CD4-positive, alpha-beta T cell treated with Interleukin-4 for 4 hours (primary cell): ENCODE measurements at places on chromosomes 3 and 15.
A peak's percentile ranks its signal among the peaks of the same experiment; 100 is the strongest.

- DNase-seq = peak; percentile 43
Observed at GRCh38 chr3:46442576-46443530, 21.9 kb downstream of the LTF start.

DNA sequence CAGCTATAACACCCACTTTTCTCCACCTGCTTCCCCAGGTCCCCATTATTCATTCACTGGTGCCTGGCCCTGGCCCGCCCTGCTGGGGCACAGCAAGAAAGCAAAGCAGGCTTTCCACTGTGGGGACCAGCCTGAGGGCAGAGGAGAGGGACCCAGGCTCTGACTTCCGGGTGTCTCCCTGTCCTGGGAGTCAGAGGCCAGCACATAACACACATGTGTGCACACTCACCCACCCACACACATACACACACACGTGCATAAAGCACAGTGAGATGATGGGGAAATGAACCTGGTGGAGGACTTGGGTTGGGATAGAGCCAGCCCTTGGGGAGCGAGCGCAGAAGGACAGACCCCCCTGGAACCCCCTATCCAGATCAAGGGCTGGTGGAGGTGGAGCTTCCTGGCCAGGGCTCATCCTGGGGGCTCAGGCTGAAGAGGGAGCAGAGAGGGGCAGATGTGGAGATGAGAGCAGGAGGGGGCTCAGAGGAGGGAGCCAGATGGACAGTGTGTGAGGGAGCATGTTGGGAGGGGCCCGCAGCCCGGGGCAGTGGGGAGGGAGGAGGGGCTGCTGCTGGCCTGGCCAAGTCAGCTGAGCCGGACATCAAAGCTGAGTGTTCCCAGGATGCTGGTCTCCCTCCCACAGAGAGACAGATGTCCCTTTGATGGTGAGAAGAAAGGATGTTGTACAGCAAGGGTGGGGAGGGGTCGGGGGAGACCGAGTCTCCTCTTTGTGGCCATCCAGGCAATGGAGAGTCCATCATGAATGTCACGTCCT, 78.2 kb downstream of the LINGO1 start:
- no peak for DNase-seq

DNA sequence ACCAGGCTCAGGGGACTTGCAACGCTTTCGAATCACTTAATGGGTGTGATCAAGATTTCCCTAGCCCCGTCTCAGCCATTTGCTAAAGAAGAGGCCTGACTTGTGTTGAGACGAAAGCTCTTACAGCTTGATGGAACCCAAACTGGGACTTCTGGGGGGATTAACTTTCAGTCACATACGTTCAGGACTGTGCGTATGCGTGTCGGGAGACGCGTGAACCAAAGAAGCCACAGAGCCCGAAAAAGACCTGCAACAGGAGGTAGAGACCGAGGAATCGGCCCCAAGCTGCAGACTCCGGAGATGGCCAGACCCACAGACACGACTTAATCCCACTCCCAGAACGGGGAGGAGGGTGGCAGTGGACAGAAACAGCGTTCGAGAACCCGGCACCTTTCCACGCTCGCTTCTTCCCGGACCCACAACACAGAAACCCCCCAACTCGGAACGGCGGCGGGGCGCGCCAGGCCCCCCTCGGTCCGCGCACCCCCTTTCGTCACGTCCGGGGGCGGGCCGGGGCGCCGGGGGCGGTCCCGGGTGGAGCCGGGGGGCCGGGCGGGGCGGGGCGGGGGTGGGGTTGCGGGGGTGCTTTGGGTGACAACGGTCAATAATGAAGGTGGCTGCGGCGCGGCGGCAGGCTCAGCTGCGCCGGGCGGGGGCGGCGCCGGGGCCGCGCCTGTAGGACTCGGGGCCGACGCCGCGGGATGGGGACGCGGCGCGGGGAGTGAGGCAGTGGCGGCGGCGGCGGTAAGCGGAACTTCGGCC, at the start of gene ATP11B:
Gene ATP11B, plus strand, starts transcription at position 604 of the 762 bp plus-strand sequence. CDS start 256 bp downstream, outside the sequence.
- peak; percentile 73 for DNase-seq

DNA sequence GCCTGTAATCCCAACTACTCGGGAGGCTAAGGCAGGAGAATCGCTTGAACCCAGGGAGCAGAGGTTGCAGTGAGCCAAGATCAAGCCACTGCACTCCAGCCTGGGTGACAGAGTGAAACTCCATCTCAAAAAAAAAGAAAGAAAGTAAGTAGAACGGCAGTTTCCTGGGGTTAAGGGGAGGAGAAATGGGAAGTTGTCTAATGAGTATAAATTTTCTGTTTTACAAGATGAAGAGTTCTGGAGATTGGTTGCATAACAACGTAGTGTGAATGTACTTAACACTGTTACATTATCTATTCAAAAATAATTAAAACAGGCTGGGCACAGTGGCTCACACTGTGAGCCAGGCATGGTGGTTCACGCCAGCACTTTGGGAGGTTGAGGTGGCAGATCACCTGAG, 45.4 kb downstream of the GRK7 start:
- DNase-seq = no peak

DNA sequence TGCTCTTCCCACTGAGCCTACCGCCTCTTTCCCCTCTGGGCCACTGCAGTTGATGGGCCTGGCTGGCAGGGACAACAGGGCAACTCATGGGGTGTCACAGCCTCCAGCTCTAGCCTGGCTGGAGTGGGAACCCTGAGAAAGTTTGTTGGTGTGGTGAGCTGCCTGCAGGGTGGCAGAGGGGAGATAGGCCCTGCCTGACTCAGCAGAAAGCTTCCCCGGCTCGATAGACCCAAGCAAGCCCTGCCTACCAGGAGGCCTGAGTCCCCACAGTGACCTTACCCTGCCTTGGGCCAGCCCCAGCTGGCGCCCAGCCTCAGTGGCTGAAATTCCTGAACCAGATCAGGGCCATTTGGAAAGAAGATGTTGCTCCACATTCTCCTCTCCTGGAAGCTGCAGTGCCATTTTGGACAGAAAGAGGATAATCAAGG, 29.4 kb downstream of the ABTB1 start:
- no peak for DNase-seq

- peak; percentile 14 for DNase-seq
Observed at GRCh38 chr15:91099995-91100813, at the start of gene SV2B. Gene SV2B, plus strand, starts transcription at chr15:91100257. Its CDS starts 126,007 bp downstream, at chr15:91226264.

GRCh38 chr3:70603103-70603502, 290.7 kb upstream of the MDFIC2 start:
- no peak for DNase-seq

GRCh38 chr15:35696767-35697231, 150.8 kb upstream of the DPH6 start:
- no peak for DNase-seq

GRCh38 chr3:169842960-169843359, 26.8 kb downstream of the LRRC31 start:
- no peak for DNase-seq

GRCh38 chr3:6542795-6543194, 318.1 kb upstream of the GRM7 start:
- DNase-seq = no peak

DNA sequence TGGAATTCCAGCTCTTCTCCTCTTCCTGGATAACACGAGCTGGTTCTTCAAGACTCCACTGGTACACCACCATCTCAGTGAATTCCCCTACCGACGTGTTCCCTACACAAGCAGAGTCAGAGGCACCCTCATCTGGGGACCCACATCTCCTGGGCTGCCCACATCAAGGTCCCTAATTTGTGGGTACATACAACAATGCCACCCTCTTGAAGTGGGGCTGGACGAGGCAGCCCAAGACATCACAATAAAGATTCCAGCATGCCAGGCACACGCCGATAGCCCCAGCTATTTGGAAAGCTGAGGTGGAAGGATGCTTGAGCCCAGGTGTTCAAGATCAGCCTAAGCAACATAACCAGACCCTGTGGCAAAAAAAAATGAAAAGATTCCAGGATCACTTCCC, 221.2 kb upstream of the LINGO1 start:
- DNase-seq = no peak

- DNase-seq = no peak
Observed at GRCh38 chr3:170910542-170910941, 2.1 kb upstream of the EIF5A2 start.

DNA sequence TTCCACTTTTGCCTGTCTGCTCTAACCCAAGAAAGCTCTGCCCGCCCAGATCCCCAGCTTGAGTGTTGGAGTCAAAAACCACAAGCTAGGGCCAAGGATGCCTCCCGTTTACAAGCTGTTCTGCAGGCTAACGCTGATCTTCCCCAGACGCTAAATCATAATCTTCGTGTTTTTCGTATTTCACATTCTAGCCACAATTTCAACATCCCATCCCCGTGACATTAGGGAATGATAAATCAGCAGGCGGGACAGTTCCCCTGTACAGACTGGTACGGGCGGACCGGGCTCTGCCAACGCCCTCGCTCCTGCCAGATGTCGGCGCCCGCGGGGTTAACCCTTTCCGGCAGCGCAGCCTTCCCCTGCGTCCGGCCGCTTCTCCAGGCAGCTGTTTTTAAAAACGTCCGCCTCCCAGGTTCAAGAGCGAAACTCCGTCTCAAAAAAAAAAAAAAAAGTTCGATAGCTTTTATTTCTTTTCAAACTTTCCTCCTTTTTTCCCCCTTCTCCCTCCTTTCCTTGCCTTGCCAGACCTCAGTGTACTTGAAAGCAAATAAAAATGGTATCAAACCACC, 81.0 kb upstream of the BNC1 start:
- no peak for DNase-seq

DNA sequence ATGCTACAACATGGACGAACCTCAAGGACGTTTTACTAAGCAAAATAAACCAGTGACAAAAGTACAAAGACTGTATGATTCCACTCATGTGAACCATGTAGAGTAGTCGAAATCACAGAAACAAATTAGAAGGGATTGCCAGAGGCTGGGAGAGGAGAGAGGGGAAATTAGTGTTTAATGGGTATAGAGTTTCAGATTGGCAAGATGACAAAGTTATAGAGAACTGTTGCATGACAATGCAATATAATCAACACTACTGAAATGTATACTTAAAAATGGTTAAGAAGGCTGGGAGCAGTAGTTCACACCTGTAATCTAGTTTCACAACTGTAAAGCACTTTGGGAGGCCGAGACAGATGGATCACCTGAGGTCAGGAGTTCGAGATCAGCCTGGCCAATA, 36.9 kb downstream of the PLS1 start:
- DNase-seq = no peak

DNA sequence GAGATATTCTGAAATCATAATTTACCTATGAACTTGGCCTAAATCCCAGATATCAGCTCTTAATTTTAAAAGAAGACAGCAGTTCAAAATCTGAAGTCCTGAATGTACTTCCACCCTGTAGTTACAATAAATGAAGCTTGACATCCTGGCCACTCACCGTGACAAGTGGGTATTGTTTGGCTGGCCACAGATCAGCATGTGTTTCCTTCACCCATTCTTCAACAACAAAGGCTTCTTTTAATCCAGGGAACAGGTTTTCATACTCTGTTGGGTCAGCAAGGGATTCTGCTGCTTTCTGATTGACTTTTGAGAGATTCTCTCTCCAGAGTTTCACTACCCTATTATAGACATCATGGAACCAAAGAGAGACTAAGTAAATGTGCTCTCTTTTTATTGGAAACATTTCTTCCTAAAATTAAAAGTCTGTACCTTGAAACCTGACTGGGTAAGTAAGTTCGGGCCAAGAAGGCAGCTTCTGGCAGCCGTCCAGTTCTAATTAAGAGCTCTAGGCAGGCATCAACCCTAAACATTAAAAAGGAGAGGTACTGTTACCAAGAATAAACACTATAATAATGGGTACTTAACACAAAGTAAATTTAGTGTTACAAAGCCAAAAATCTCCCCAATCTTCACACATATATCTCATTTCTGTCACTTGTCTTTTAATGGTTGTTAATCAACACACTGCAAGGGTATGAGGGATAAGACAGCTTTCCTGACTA, 15.2 kb downstream of the MRPS22 start:
- no peak for DNase-seq

DNA sequence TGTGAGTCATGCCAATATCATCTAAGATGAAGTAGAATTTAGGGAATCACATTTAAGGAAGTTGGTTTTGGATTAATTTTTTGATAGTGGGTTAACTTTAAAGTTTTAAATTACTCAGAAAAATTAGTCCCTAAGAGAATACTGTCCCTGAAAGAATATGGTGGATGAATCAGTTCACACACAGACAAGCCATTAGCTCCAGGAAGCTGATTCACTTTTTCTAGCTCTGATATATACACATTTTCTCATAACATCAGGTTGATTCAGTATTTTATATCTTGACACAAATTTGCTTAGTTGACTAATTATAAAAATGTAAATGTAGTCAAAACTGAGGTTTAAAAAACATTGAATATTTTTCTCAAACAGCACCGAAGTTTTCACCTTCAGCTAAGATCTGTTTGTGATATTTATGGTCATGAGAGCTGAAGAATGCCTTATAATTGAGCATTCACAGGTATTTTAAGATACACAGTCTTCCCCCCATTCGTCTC, 55.1 kb downstream of the MYH15 start:
- no peak for DNase-seq

- no peak for DNase-seq
Observed at GRCh38 chr15:33380406-33380805, 69.6 kb downstream of the RYR3 start.

GRCh38 chr3:16402451-16402850, 111.0 kb downstream of the RFTN1 start:
- no peak for DNase-seq

- no peak for DNase-seq
Observed at GRCh38 chr3:103410231-103410630, 975.4 kb downstream of the ZPLD1 start.

DNA sequence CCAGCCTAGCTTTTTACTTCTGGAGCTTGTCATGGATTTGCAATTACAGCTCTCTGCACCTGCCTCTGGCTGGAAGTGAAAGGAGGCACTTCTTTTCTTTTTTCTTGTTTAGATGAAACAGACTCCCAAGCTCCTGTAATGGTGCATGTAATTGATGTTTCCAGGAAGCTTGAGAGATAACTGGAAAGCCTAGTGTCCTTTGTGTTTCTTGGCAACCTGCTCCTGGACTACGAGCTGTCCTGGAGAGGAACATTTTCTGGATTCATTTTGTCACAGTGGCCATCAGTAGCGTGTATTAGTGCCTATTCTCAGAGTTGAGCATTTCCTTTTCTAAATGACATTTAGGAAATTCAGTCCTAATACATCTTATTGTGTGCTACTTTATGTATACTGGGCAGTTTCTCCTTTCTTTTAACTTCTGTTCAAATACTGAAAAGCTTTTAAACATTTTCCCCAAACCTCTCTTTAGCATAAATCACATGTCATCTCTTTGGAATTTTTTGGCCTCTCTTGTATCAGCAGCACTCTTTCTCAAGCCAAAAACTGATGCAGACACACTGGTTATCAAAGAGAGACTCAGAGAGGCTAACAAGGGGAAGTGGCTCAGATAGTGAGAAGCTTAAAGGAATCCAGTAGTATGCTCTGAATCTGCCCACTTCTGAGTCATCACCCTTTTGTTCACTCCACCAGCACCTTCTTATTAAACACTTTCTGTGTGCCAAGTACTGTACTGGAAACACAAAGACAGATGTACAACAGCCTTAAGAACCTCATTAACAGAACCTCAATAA, 62.6 kb upstream of the SLC2A2 start:
- no peak for DNase-seq

GRCh38 chr3:136404056-136404455, 153.9 kb downstream of the PCCB start:
- DNase-seq = no peak

GRCh38 chr15:70036585-70037291, 61.0 kb downstream of the TLE3 start:
- no peak for DNase-seq

- no peak for DNase-seq
Observed at GRCh38 chr3:188792793-188793192, 379.0 kb upstream of the TPRG1 start.

- DNase-seq = no peak
Observed at GRCh38 chr3:29319798-29320197, 38.9 kb downstream of the RBMS3 start.

GRCh38 chr3:122255757-122256439, 69.2 kb upstream of the CSTA start:
- DNase-seq = no peak
